Stimulated activated CD8-positive, alpha-beta memory T cell treated with anti-CD3 and anti-CD28 coated beads, Interleukin-7, amount 100 ng/mL, for 1 hour (primary cell): ENCODE measurements at places on chromosomes 1 and 21.

GRCh38 chr1:67347688-67348472 lies 40.2 kb downstream of the IL12RB2 start:
- no peak for DNase-seq

GRCh38 chr1:101310506-101310905 lies 73.7 kb downstream of the S1PR1 start:
- DNase-seq = no peak

DNA sequence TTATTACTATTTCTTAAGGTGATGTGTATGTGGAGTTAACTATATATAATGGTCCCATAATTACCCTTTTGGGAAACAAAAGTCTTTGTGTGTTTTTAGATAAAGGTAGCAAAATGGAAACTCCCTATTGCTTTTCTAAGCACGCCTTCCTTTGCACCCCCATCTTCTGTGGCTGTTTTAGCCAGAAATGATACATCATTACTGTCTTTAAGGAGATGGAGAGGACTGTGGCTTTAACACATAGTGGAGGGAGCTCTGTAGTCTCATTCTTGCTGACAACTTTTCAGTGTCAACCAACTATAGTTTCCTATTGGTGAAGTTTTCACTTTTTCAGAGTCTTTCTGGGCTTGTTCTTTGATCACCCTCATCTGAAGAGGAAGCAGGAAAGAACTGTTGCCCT lies 1.0 kb downstream of the APOBEC4 start:
- DNase-seq = no peak

DNA sequence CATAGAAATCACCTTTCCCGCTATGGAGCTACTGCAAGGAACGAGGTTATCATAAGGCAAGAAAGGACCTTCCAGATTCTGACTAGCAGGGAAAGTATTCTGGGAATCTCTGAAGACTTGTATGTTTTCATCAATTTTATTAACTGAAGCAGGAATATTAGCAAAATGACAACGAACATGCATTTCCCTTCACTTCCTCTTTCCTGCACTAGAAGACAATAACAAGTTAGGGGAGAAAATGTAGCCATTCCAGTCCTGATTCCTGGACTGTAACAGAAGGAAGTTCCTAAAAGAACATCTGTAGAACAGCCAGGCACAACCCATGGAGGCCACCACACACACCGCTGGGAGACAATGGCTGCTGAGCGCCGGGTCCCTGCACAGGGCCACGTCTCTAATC lies 106.8 kb downstream of the RAVER2 start:
- no peak for DNase-seq
